CD14-positive monocyte (primary cell): ENCODE measurements at places on chromosomes 7 and 10.

- DNase-seq = no peak
These were observed 1.3 kb downstream of the HMX3 start for GRCh38 chr10:123136806-123137642.

DNA sequence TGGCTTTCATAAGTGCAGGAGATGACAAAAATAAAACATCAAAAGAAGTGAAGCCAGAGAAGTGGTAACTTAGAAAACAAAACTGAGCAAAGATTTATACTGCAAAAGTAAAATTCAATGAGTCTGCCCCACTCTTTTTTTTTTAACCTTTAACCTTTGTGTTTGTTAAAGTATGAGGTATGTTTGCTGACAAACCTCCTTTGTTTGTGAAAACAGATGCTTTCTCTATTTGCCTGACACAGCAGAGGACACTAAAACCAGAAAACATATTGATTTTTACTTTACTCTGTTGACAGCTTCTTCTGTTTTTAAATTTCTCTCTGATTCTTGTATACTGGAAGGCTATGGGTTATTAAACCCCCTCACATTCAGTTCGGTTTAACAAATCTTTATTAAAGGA is 57.6 kb downstream of the SGMS1 start:
- DNase-seq = no peak

DNA sequence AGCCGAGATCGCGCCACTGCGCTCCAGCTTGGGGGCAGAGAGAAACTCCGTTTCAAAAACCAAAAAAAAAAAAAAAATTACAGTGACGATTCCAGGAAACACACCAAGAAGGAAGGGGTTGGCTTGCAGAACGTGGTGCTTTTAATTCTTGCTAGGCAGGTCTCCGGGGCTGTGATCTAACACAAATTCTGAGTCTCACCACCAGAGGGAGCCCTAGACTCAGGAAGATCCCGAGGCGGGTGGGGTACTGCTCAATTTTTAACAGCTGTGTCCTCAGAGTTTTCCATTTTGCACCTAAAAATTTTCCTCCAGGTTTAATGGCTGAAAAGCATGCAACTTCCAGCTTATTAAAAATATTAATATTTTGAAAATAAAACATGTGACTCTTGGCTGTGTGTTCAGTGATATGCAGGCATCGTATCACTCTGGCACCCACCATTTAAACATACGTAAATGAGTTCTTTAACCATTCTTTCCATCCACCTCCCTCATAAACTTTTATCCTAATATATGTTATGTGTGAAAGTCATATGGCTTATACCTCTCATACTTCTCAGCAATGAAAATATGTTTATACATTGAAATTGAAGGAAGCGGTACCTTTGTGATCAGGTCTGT is 26.5 kb upstream of the NUB1 start:
- DNase-seq = peak; percentile 69

- DNase-seq = no peak
These were observed 2.7 kb upstream of the SYPL1 start for GRCh38 chr7:106114716-106115383.

GRCh38 chr10:131930586-131931330 is 29.9 kb downstream of the PPP2R2D start:
- no peak for DNase-seq

- no peak for DNase-seq
These were observed 83.8 kb downstream of the CTNNA3 start for GRCh38 chr10:67612176-67612575.

GRCh38 chr10:3829156-3830050 is 44.4 kb upstream of the KLF6 start:
- DNase-seq = no peak

DNA sequence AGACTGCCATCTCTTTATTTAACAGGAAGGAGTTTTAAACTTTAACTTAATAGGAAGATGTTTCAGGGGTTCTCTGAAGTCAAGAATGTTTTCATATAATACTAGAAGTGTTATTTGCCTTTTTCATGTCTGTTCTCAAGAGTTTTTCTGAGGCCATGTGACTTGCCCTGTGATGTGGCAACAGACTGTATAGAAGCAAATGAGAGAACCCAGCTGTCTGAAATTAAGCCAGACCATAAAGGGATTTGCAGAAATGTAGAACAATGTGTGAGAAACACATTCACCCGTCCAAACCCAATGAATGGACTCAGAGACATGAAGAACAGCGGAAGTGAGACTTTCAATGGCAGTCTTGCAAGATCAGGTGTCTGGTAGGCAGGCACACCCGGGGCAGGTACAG is 23.8 kb downstream of the MAPK8 start:
- DNase-seq = no peak

DNA sequence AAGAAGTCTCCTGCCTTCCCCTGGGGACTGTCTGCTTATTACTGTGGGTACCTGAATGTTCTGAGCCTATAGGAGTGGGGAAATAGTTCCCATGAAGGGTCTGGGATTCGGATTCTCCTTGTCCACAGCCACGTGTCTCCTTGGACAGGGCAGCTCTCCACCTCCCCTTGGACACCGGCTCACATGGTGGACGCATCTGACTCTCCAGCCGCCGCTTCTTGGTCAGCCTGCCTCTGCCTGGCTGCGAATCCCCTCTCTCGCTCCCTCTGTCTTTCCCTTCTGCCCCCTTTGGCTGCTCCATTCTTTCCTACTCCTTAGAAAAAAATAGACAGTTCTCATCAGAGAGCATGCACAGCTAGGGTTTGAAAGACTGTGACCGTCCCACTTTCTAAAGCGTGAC is 46.9 kb downstream of the JAKMIP3 start:
- DNase-seq = no peak

- no peak for DNase-seq
These were observed 46.7 kb upstream of the PLCE1 start for GRCh38 chr10:93947055-93947454.

- no peak for DNase-seq
These were observed 42.2 kb upstream of the PAPSS2 start for GRCh38 chr10:87617503-87617902.

- DNase-seq = no peak
These were observed 36.5 kb upstream of the MMD2 start for GRCh38 chr7:4995429-4995969.

DNA sequence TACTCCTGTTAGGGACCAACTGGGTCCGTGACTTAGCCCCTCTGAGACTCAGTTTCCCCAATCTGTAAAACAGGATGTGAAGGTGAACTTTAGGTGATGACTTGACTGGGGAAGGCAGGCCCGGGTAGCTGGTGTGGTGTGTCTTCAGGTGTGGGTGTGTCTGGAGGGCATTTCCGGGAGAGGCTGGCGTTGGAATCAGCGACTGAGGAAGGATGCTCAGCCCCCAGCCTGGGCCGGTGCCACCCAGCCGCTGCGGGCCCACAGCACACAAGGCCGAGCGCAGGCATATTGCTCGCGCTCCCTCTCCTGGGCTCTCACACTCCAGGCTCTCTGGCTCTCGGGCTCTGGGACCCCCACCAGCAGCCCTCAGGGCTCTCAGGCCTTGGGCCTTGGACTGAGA is 31.7 kb upstream of the CNPY1 start:
- no peak for DNase-seq

DNA sequence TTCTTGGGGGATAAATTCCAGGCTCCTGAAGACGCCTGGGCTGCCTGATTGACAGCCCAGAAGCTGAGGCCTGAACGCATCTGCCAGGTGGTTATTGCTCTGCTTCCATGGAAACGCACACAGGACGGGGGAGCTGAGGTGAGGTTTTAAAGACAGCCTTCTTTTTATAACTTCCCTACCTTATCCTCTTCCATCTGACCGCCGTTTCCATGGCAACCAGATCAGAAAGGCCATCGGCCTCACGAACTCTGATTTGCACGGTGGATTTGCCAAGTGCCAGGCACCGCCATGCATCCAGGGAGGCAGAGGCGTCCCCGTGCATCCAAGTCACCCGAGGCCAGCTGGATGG is 260.9 kb downstream of the ADARB2 start:
- DNase-seq = no peak

- no peak for DNase-seq
These were observed 992 bp upstream of the IGF2BP3 start for GRCh38 chr7:23471106-23471859.

GRCh38 chr7:24349339-24349738 is 65.3 kb downstream of the NPY start:
- no peak for DNase-seq

DNA sequence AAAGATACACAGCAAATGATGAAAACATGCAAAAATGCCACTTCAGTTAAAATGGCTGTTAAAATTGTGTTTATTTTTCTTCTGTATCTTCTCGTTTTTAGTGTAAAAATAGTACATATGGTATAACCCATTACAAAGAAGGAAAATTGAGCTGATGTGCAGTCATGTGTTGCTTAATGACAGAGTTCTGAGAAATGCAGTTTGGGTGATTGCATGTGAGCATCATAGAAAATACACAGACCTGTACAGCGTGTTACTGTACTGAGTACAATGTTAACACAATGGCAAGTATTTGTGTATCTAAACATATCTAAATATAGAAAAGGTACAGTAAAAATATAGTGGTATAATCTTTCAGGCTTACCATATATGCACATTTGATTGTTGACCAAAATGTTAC is 7.3 kb downstream of the DMTF1 start:
- no peak for DNase-seq

- no peak for DNase-seq
These were observed 54.1 kb upstream of the NXPH1 start for GRCh38 chr7:8379264-8379663.

- no peak for DNase-seq
These were observed 86.7 kb downstream of the RGS10 start for GRCh38 chr10:119455609-119456434.

GRCh38 chr7:127943541-127944521 is 87.4 kb downstream of the LRRC4 start:
- DNase-seq = no peak

DNA sequence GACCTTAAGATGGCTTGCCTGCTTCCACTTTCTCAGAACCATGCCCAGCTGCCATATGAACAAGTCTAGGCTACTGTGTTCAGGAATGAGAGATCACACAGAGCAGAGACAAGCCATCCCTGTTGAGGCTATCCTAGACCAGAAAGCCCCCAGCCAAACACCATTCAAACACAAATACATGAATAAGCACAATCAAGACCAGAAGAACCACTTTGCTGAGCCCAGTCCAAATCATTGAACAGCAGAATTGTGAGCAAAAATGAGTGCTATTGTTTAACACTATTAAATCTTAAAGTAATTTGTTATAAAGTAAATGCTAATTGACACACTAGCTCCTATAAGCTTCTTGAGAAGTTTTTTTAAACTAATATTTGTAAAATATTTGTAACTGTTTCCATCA is 79.0 kb upstream of the LYZL1 start:
- no peak for DNase-seq

GRCh38 chr7:112213735-112214134 is 7.2 kb downstream of the ZNF277 start:
- DNase-seq = no peak

DNA sequence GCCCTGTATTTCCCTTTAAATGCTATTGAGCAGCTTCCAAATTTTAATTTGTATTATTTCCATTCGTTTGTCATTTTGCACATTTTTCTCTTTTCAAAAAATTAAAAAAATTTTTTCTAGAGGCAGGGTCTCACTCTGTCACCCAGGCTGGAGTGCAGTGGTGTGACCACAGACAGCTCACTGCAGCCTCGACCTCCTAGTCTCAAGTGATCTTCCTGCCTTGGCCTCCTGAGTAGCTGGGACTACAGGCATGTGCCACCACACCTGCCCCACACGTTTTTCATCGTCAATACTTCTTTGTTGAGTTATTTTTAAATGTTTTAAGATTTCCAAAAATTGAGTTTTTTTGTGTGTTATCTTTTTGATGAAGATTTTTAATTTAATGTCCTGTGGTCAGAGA is 4.7 kb downstream of the RPA3 start:
- DNase-seq = no peak
